ENCODE measurements at places on chromosomes 3 and 15. TPM values are rescaled to one million over a fixed set of nuclear protein-coding genes. Genes with fewer than 3 reads are reported as not detected.

Gene GRIP2
- total RNA-seq = 13.2 TPM

Gene KBTBD8
- total RNA-seq = 4.4 TPM

Gene MED12L
- total RNA-seq = 0.07 TPM

Gene PLSCR4
- total RNA-seq = 31.5 TPM

Gene TMEM212
- not detected for total RNA-seq

Gene KLHL40
- 0.15 TPM for total RNA-seq

Gene SI
- not detected for total RNA-seq

Gene IGSF11
- 6.5 TPM for total RNA-seq

Gene CACNA1D
- 2.7 TPM for total RNA-seq

Gene UQCC5
- total RNA-seq = 1.2 TPM

Gene ZBTB47
- total RNA-seq = 129 TPM

Gene GOLGA6L9
- 1.0 TPM for total RNA-seq

Gene IMPG2
- total RNA-seq = 0.43 TPM

Gene C3orf22
- not detected for total RNA-seq

Gene TMEM108
- total RNA-seq = 5.1 TPM
